Adipocyte (in vitro differentiated cells): ENCODE measurements at places on chromosomes 11 and 22.

DNA sequence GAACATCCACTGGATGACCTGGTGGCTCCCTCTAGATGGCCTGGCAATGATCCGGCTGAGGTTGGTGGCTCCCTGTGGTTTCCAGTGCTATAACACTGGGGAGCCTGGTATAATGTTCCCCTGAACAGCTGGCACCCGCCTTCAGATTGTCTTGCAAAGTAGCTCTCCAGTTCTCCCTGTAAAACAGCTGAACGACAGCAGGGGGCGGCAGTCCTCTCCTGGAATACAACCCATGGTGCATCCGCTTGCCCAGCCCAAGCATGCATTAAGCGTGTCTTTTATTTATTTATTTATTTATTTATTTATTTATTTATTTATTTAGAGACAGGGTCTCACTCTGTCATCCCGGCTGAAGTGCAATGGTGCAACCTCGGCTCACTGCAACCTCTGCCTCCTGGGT lies 258.9 kb downstream of the BUD13 start:
- DNase-seq: no peak

DNA sequence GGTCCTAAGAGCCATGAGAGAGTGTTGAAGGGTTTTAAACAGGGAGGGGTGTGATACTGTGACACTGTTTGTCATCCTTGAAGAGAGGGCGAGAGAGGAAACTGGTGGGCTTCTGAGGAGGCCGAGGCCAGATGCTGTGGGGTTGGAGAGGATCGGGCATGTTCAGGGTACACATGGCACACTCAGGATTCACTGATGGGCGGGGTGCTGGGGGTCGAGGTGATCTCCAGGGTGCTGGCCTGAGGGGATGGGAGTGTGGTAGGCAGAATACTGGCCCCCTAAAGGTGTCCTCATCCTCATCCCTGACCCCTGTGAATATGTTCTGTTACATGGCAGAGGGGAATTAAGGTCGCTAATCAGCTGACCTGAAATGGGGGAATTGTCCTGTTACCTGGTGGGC lies 7.3 kb downstream of the TBC1D22A start:
- no peak for DNase-seq

DNA sequence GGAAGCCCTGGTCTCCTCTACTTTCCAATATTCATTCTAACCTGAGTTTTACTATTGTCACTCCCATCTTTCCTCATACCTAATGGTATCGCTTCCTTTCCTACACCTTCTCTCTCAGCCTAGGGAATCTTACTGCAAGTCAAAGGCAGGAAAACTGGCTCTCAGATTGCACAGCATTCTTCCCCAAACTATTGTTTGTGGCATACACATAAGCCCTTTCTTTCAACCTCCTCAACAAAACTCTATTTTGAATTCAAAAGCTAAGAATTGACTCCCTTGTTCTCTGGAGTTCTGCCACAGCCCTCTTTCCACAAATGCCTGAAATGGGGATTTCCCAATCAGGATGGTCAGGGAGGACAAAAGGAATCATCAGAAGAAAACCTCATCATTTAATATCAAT lies 181.5 kb downstream of the FAM76B start:
- DNase-seq: peak; percentile 17

- no peak for DNase-seq
Observed at GRCh38 chr11:66849501-66850234, 6.4 kb downstream of the RCE1 start.

DNA sequence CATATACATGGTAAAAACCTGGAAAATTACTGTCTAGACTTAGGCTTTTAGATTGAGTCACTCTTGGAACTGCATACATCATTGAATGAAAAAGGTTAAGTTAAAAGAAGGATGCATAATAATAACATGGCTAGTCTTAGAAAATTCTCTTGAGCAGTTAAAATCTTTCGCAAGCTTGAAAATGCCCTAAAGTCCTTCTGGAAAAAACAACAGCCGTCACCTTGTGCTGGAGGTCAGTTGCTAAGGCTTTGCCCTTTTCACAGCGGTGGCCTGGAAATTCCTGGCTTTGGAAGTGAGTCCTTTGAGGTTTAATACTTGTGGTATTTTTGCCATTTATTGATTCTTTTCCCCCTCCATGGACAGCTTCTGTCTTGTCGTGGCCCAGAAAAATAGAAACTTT lies 17.4 kb upstream of the FBLN1 start:
- peak; percentile 46 for DNase-seq

GRCh38 chr11:43547889-43548381 lies 132.6 kb upstream of the HSD17B12 start:
- no peak for DNase-seq

DNA sequence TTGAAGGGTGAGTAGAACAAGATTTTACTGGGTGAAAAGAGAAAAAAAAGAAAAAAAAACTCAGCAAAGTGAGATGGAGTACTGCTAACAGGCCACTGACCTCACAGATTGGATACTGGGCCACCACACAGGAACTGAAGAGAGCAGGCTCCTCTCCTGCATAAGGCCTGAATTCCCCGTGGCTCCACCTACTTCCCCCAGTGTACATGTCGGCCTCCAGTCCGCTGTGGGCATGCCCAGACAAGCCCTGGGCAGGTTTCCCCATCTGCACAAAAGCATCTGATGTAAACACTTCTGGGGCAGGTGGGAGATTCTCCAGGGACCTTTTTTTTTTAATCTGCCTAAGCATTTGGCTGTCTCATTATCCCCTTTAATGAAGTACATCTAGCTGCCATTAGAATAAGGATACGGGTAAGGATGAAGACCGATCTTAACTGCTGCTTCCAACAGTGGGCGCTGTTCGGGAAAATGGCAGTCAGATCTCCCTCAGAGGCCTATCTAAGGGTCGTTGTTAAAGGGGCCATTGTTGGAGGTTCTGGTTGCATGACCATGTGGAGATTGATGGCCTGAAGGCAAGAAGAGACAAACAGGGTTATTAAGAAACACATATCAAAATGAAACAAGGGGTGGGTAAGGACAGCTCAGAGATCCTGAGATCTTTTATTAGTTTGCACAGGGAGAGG lies 48.5 kb downstream of the MS4A13 start:
- no peak for DNase-seq

DNA sequence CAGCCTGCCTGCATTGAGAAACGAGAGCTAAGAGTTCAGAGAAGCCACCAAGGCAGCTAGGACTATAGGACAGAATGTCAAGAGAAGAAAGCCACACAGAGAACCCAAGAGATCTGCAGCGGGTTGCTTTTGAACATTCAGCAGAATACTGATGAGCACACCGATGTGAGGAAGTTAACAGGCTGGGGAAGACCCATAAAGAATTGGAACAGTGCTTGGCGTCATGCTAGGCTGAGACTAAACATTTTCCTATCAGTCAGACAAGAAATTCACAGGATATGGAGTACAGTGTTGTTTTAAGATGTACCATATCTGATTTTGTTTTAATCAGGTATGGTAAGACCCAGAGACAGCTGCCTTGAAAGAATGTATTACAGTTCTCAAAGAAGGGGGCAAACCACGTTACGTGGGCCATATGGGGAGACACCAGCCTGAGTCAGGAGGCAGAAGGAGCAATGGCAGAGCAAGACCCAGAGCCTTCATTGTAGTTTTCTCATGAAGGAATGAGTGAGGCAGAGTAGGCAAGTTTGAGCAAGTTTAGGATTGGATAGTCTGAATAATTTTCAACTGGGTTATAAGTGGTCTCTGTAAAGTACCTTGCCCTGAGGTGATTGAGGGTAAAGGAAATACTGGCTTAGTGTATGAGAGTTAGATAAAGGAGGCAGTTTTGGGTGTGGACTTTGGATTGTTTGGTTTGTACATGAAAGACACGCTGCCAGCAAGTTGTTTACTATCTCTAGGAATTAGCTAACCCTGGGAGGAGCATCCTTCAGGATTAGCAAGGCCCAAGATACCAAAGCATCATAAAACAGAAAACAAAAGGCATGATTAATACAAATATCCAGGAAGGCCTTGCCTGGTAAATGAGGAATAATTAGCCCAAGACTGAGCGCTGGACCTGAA lies 14.3 kb downstream of the LRRC75B start:
- no peak for DNase-seq

GRCh38 chr11:13145461-13145860 lies 132.1 kb upstream of the BMAL1 start:
- no peak for DNase-seq

DNA sequence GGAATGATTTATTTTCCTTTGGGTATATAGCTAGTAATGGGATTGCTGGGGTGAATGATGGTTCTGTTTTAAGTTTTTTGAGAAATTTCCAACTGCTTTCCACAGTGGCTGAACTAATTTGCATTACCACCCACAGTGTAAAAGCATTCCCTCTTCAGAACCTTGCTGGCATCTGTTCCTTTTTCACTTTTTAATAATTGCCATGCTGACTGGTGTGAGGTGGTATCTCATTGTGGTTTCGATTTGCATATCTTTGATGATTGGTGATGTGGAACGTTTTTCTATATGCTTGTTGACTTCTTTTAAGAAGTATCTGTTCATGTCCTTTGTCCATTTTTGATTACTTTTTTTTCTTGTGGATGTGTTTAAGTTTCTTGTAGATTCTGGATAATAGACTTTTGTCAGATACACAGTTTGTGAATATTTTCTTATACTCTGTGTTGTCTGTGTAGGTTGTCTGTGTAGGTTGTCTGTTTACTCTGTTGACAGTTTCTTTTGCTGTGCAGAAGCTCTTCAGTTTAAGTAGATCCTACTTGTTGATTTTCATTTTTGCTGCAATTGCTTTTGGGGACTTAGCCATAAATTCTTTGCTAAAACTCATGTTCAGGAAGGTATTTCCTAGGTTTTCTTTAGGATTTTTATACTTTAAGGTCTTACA lies 291.8 kb upstream of the DDI1 start:
- no peak for DNase-seq
